NCI-H2081 (cell line): ENCODE measurements at places on chromosomes 11 and 22.

DNA sequence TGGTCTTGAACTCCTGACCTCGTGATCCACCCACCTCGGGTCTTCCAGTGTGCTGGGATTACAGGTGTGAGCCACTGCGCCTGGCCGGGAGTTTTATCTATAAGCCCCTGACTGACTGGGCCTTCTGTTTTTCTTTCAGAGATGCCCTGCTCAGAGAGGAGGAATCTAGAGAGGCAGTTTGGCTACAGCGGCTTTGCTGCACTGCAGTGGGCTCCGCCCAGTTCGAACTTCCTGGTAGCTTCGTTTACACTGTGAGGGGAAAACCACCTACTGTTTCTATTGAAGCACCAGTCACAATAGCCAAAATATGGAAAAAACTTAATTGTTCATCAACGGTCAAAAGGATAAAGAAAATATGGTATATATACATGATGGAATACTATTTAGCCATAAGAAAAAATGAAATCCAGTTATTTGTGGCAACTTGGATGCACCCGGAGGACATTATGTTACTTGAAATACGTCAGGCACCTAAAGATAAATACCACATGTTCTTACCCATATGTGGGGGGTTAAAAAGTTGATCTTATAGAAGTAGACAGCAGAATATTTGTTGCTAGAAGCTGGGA lies 31.9 kb upstream of the FAM181B start:
- DNase-seq = no peak

- peak; percentile 41 for DNase-seq
Observed at GRCh38 chr22:26684168-26684567, 26.8 kb downstream of the MIAT start.

DNA sequence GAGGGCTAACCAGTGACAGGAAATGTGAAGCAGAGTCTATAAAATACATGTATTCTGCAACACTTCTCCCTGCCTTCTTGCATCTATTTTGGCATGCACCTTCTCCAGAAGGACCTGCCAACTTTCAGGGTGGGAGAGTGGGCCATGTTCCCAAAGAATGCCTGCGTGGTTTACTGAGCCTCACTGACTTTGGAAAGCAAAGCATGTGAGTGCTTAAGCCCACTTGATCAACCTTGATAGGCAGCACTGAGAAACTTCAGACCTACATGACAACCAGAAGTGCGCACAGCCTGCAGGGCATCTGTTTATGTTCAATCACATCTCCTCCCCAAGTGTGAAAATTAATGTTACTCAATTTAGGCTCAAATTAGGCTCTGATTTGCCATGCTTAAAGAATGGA lies 69.2 kb downstream of the AMOTL1 start:
- no peak for DNase-seq

DNA sequence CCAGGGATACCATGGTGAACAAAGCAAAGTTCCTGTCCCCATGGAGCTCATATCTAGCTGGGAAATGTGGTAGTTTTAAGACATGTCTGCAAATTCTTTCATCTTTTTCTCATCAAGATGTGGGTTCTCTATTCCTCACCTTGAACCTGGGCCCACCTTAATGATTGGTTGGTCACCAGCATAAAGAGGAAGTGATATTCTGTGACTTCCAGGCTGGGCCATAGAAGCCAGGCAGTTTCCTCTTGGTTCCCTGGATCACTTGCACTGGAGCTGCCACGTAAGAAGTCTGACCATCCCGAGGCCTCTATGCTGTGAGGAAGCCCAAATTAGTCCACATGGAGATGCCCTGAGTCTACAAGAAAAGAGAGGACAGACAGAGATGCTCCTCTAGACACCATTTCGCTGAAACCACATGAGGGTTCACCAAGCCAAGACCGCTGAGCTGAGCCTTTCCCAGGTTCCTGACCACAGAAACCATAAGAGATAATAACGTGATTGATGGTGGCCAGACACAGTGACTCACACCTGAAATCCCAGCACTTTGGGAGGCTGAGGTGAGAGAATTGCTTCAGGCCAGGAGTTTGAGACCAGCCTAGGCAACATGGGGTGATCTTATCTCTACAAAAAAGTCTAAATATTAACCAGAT lies 119.5 kb upstream of the ISX start:
- no peak for DNase-seq

- no peak for DNase-seq
Observed at GRCh38 chr22:27726331-27726685, 75.2 kb downstream of the MN1 start.
